ENCODE measurements at places on chromosomes 5 and 9. TPM values are rescaled to one million over a fixed set of nuclear protein-coding genes. Genes with fewer than 3 reads are reported as not detected.

The EPB41L4A gene
- 0.44 TPM for total RNA-seq

GRCh38 chr5:110478895-110479294 is 247.6 kb downstream of the TMEM232 start:
- DNase-seq, result no peak

GRCh38 chr9:75418518-75418917 is 330.2 kb downstream of the OSTF1 start:
- DNase-seq, result no peak

GRCh38 chr5:132099076-132099748 is 25.6 kb downstream of the CSF2 start:
- DNase-seq, result no peak

All from CD4-positive, alpha-beta memory T cell (primary cell).